ENCODE measurements at places on chromosomes 6 and 20.

- DNase-seq, result peak; percentile 73
Measured at GRCh38 chr6:89371849-89372505, 19.5 kb upstream of the UBE2J1 start.

- DNase-seq, result no peak
Measured at GRCh38 chr6:3413592-3413991, 43.3 kb downstream of the SLC22A23 start.

DNA sequence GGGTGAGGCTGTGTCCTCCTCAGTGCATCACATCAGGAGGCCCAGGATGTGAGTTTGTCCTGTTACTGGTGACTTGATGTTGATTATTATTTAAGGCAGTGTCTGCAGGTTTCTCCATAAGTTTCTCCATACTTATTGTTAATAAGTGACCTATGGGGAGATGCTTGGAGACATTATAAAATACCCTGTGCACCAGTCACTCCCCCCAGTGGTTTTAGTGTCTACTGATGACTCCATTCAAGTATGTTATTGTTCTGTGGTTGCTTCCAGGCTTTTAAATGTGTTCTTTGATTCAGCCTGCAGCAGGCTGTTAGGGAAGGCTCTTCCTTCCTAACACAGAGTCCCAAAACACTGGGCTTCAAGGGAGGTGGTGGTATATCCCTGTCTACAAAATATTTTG is 14.6 kb upstream of the CST3 start:
- no peak for DNase-seq

DNA sequence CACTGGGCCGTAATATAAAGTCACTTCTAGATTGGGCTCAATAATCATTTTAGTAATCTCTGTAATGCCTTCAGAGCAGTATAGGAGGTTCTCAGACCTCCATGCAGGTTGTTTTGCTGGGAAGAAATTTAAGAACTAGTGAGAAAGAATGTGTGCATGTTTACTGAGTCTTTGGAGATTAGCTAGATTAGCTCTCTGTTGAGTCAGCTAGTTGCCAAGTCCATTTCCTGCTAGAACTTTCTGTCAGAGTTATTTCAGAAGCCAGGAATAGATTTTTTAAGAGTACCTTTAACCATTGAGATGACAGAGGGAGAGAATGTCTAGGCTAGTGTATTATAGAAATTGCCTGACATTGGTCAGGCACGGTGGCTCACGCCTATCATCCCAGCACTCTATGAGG is 33.3 kb downstream of the ORC3 start:
- DNase-seq, result no peak

GRCh38 chr20:56417911-56418310 is 5.9 kb downstream of the CASS4 start:
- DNase-seq, result no peak

DNA sequence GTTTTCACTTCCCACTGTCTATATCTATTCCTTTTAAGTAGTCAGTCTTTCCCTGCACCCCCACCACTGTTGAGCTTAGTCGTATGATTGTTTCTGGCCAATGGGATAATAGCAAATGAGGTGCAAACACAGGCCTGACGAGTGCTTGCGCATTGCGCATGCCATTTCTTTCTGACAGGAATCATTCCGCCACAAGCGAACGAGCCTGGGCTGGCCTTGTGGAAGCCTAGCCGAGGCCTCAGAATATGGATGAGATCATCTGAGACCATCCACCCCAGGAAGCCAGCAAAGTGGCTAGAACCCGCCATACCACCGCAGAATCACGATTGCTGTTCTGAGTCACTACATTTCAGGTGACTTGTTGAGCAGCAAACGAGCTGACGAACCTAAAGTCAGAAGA is 52.2 kb upstream of the PRL start:
- DNase-seq, result no peak

DNA sequence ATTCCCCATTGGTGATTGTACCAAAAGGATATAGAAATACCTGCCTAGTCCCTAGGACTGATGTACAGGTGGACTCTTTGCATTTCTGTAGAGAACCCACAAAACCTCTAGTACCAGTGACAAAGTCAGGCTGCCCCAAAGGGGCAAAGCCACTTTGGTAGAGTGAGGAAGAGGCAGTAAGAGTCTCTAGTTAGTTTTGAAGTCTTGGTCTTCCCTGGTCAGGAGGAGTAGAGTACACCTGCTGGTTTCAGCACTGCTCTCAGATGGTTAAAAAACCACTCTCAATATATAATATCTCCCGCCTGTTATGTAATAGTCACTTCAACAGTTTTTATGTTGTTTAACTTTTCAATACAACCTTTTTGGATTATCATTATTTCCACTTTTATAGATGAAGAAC is 344.9 kb downstream of the CDKAL1 start:
- no peak for DNase-seq
